OCI-LY7 (cell line): ENCODE measurements at places on chromosomes 2 and 18.

DNA sequence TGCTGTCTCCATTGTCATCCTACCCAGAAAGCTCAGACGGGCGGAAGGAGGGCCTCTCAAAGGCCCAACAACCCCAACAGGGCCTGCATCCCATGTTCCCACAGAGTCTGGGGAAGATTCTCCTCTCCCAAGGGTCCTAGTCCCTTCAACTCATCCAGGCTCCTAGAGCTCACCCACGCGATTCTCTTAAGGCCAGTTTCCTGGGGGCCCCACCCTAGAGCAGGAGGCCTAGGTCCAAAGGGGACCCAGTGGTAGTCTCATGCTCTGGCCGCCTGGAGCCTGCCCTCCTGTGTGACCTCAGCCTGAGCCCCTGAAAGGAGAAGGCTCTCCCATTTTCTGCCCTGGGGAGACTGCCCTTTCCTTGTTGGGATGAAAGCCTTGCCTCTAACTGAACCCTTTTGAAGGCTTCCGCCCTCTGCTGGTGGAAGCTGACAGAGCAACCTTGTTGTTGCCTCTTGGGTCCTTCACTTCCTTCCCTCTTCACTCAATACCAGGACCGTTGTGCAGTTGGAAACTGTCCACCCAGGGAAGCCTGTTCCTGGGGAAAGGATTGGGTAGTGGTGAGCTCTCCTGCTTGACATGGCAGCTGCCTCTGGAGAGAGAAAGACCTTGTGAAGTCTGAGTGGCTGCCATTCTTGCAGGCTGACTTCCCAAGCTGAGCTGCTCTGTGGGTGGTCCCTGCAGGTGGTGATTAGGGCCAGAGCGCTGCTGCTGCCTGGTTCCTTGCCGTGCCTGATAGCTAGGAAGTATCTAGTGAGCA, 86.0 kb upstream of the ALPP start:
- DNase-seq = peak; percentile 75

DNA sequence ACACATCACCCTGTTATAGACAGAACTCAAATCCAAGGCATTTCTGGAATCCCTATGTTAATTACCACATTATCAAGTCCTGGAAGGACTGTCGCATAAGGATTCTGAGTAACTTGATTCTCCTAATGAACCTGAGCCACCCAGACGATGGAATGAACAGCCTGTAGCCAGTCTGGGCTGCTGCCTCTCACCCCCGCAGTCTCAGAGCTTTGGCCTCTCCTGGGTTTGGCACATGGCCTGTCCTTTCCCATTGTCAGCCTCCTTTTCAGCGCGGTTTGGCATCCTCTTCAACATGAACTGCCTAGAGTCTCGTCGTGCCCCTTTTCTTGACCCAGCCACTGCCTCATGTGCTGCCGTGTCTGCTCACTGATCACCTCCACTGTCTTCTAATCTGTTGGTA, 147.6 kb downstream of the SLC8A1 start:
- DNase-seq = no peak

GRCh38 chr2:201228271-201228911, 31.9 kb upstream of the CASP8 start:
- DNase-seq = no peak

DNA sequence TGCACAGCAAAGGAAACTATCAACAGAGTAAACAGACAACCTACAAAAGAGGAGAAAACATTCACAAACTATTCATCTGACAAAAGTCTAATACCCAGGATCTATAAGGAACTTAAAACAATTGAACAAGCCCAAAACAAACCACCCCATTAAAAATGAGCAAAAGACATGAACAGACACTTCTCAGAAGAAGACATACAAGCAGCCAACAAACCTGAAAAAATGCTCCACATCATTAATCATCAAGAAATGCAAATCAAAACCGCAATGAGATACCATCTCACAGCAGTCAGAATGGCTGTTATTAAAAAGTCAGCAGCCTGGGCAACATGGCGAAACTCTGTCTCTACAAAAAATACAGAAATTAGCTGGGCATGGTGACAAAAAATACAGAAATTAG, 110.2 kb upstream of the LDLRAD4 start:
- no peak for DNase-seq

DNA sequence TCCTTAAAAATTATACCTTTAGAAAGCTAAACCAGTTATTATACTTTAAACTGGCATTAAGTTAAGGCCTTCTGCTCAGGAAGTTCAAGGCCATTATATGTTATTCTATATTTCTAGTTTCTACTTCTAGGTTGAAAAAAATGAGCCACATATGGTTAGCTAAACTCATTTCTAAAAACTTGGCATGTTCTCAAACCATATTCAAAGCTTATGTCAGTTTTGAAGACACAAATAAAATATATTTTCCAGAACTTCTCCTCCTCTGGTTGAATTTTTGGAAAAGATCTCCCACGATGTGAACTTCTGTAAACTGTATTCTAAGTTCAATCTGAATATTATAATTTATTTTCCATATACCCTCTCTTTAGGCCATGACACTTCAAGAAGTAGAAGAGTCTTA, 103.5 kb downstream of the NYAP2 start:
- no peak for DNase-seq
